ENCODE measurements at places on chromosomes 1 and 21.

DNA sequence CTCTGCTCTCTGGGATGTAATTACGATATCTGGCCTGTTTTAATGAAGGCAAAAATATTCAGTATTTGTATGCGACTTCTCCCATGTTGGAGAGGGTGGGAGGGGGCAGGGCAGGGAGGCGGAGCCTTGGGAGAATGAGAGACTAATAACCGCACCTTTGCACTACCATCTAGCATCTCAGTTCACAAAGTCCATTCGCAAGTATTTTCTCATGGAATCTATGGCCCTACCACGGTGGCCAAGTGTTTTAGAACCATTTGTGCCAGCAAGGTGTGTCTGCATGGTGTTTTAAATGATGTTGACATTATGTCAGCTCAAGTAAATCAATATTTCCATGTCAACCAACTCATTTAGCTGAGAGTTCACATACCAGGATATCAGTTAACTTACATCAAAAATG is 14.3 kb upstream of the BLACAT1 start:
- no peak for DNase-seq

GRCh38 chr21:42637267-42638041 is 16.0 kb upstream of the PDE9A start:
- DNase-seq = no peak

DNA sequence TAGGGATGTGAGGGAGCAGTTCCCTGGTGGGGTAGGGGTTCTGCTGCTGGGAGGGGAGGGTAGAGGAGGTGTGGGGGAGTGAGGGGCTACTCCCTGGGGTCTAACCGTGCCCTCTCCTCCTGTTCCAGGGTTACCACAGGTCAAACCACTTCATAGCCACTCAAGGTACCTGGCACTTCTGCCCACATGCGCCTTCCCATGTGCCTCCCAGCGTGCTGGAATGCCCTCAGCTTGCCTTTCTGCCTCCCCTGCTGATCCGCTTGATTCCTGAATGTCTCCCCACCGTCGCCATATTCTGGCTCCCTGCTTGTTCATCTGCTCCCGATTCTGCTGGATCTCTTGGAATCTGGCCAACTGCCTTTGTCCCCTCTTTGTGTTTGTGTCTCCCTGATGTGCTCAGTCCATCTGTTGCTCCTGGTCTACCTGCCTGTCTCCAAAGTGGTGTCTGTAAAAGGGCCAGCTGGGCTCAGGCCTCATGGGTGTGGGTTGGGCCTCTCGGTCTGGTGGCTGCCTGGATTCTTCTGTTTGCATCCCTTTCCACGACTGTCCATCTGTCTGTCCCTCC is 74.4 kb downstream of the PTPRU start:
- DNase-seq = no peak

DNA sequence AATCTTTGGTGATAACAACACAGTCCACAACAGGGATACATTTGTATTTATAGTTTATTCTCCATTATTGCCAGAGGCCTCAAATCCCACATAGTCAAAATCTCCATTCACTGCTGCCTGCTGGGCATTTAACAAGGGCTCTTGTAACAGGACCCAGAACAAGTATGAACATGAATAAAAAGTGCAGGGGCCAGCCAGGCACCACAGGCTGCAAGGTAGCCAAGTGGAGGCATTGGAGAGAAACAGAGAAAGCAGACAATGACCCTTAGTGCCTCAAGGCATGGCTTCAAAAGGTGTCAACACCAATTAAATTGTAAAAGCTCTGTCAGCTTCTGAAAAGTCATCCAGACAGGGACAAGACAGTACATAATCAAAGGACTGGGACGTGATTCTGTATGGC is 116.8 kb downstream of the ATP6V1G3 start:
- no peak for DNase-seq

DNA sequence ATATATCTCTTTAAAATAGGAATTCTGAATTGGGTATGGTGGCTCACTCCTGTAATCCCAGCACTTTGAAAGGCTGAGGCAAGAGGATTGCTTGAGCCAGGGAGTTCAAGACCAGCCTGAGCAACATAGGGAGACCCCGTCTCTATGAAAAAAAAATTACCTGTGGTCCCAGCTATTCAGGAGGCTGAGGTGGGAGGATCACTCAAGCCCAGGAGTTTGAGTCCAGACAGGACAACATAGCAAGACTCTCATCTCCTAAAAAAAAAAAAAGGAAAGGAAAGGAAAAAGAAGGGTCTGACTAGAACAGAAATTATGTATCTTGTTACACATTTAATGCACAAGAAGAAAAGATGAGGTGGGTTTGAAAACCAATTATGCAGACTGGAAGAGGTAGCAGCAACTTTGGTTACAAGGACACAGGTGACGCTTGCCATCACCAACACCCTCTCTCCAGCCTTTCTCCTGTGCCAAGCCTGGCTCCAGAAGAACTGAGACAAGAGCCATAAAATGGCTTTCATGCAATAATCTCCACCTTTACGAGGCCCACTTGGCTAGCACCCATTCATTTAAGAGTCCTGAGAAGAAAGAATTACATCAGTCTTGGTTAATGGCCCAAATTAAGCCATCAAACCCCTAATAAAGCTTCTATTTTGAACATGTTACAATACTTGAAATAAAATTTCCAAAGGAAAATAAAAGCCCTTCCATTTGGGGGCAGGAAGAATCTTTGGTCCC is 4.8 kb upstream of the SELENBP1 start:
- no peak for DNase-seq

DNA sequence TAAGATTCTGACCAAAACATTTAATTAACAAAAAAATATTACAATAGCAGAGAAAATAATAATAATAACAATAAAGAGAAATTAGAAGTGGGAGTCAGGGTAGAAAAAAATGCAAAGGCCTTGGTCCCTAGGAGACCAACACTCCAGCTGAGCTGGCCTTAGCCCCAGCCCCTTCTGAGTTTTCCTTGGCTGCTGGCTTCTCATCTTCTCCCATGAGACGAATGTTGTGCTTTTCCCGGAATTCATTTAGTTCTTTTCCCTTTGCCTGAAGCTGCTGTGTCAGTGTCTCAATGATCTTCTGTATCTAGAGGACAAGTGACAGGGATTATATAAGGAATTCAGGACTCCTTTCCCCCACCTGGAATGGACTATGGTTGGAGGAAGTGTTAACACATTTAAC is 2.4 kb downstream of the KLHDC9 start:
- no peak for DNase-seq

GRCh38 chr1:213883618-213884017 is 104.2 kb upstream of the PROX1 start:
- no peak for DNase-seq

DNA sequence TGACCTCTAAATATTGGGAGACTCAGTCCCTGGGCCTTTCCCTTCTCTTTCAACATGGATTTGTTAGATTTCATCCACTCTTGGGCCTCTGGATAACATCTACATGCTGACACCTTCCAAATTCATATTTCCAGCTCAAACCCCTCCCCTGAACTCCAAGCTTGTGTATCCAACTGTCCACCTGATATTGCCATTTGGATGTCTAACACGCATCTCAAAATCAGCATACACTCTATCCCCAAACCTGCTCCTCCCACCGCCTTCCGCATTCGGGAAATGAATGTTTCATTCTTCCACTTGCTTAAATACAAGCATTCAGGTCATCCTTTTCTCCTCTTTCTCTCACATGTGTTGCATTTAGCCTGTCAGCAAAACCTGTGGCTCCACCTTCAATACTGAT is 17.5 kb upstream of the KAZN start:
- DNase-seq = no peak

DNA sequence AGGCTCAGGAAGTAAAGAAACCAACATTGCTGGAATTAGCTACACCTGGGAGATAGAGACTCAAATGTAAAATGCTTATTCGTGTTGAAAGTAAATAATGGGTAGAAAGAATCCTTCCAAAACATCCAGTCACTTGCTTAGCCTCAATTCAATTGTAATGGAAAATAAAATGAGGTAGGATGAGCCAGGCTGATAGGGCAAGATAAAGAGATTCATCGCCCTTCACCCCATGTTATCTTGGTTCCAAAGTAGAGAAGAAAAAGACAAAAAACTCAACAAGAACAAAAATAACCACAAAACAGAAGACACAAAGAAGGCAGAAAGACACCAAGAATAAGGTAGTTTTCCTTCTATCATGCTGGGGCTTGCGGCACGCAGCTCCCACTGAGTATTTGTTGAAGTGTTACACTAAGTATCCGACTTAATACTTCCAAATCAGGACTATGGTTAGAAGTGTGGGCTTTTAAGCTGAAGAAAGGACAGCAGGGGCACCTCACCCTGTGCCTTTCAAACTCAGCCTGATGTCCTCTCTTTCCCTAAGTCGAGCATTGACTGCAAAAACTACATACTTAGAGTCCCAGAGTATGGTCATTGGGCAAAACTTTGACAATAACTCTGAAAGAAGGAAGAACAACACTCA is 202.1 kb downstream of the VAV3 start:
- no peak for DNase-seq

GRCh38 chr1:78061825-78062523 is 16.2 kb downstream of the GIPC2 start:
- no peak for DNase-seq

GRCh38 chr21:17492415-17493168 is 20.3 kb upstream of the CXADR start:
- DNase-seq = no peak

- DNase-seq = no peak
These were observed 30.4 kb downstream of the MORC3 start for GRCh38 chr21:36350282-36350910.

DNA sequence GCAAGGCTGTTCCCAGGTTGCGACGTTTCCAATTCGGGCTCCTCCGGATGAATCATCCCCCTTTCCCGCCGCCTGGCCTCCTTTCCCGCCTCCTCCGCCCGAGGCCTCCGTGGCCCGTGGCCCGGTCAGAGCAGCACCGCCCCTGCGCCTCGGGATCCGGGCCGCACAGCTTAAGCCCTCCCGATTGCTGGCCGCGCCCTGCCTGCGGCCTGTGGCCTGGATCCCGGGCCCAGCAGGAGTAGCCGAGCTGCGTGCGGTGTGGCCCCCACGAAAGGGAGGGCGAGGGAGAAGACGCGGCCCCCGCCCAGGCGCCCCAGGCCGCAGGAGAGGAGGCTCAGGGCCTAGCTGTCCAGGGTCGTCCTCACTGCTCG is 1.0 kb downstream of the TMEM200B start:
- DNase-seq = peak; percentile 84

- DNase-seq = no peak
These were observed 5.4 kb upstream of the KCNA3 start for GRCh38 chr1:110680036-110680735.

GRCh38 chr1:155794605-155795245 is 62.3 kb downstream of the GON4L start:
- no peak for DNase-seq

DNA sequence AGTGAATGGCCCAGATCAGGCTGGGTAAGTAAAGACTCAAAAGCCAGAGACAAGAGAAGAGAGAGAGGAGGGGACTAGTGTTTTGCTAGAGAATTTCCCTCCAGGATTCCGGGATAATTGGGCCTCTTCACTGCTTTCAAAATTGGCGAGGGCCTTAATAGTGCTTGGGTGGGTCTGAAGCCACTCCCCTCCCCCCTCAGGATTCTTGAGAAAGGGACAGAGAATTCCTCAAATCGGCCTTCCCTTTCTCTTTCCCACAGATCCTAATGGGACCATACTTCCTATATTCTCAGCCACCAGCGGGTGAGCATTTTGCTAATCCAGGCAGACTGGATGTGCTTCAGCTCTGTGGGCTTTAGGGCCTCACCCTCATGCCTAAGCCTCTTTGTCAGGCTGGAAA is 11.9 kb downstream of the SFN start:
- no peak for DNase-seq

- DNase-seq = no peak
These were observed 712 bp downstream of the RAB13 start for GRCh38 chr1:153985341-153985912.

DNA sequence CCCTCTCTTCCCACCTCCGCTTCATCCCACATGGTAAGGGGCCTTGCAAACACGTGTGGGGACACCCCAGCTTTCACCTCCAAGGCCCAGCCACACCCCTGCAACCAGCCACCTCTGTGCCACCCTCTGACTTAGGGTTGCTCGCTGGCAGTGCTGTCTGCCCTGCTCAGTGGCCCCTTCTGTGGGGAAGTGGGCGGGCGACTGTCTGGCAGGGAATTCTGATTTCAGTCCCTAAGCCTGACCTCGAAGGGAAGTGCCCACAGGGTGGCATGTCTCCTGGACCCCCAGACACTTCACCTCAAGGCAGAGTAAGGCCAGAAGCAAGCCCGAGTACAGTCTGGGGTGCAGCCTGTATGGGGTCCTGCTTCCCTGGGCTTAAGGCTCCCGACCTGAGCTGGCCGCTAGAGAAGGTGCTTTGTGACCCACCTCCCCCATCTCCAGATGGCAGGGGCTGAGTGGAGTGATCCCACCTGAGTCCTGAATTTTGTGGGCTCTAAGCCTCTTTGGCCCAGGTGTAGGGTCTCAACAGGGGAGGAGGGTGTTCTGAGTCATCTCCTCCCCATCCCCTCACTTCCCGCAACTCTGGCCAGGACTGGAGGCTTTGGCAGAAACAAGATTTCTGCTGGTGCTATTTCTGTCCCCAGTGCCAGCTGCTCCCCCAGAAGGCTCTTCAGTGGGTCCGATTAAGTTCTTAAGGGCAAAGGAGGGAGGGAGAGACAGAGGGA is 7.0 kb downstream of the RD3 start:
- no peak for DNase-seq

GRCh38 chr1:153774780-153775457 is at the start of gene SLC27A3:
Gene SLC27A3, plus strand, starts transcription at chr1:153775407. Its CDS starts 91 bp downstream, at chr1:153775498.
- DNase-seq = peak; percentile 92

GRCh38 chr1:20080441-20081352 is 10.7 kb downstream of the PLA2G5 start:
- no peak for DNase-seq

Measured in posterior cingulate gyrus (tissue), 11 donors.